DMS79 (cell line): ENCODE measurements at places on chromosomes 13 and 19.

DNA sequence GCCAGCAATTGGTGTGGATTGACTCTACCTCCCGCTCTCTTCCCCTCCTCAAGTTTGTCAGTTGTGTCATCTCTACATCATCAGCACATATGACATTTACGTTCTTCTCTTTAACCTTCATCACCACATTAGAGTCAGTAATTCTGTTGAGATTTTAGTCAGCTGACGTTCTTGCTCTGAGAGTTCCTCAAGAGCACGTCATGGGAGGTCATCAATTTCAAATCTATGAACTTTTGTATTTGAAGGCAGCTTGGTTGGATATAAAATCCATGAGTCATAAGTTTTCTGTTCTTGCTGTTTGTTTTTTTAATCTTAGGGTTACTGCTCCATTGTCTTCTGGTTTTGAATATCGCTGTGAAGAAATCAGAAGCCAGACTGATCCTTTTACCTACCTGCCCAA lies 21.8 kb upstream of the ARGLU1 start:
- no peak for DNase-seq

- DNase-seq: no peak
Observed at GRCh38 chr13:104442536-104442935, 1376.3 kb upstream of the SLC10A2 start.

GRCh38 chr19:11252665-11253355 lies 9.5 kb downstream of the DOCK6 start:
- DNase-seq: no peak

GRCh38 chr19:21765151-21765550 lies 2.2 kb downstream of the ZNF100 start:
- peak; percentile 7 for DNase-seq

DNA sequence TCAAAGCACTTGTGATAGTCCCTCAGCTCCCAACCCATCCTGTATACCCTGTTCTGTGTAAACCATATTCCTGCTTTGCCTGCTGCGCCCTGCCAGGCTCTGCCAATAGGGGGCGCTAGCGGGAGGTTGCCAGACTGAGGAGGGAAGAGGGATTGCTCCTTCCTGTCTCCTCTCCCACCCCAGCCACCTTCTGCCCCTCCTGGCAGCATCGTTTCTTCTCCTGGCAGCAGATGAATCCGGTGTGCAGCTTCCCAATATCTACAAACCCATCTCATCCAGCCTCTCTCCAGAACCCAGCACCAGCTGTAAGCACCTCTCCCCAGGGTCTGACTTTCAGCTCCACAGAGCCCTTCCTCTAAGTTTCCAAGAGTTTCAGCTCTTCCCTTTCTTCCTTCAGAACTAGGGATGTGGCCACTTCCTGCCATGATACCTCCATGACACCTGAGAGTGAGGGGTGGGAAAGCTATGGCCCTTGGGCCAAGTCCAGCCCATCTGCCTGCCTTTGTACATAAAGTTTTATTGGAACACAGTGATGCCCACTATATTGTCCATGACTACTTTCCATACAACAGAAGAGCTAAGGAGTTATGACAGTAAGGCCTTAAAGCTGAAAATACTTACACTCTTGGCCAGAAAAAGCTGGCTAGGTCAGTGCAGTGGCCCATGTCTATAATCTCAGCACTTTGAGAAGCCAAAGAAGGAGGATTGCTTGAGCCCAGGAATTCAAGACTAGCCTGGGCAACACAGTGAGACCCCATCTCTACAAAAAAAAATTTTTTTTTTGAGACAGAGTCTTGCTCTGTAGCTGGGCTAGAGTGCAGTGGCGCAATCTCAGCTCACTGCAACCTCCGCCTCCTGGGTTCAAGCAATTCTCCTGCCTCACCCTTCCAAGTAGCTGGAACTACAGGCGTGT lies 34.5 kb upstream of the ATP1A3 start:
- no peak for DNase-seq

DNA sequence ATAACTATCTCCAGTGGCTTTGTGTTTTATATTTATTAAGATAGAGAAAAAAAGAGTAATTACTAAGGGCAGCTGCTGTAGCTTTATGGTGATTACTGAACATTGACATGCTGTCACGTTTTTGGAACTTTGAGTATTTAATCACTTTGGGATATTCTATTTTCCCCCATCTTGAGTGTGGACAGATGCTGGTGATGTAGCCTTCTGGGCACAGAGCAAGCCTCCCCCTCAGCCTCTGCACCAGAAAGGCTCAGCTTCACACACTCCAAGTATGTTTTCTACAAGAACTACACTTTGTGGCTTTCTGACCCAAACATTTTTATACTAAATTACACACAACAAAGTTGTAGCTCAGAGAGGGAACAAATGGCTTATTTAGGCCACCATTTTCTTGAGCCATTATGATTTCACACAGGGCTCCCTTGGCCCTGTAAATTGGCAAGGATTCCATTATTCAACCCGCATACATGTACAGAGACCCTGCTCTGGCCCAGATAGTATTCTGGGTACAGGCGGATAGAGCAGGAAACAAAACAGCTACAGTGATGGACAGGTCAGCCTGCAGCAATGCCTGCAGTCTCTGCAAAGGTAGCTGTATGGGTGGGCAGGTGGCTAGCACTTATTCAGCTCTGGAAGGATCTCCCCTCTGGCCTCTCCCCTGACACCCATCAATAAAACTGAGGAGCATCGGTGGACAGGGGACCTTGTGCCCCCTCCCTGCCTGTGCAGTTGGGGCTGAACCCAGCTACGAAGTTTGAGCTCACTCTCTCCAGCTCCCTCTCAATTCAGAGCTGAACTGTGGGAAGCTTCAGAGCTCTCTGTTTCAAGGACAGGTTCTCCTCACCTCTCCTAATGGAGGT lies 1.3 kb downstream of the ALOX5AP start:
- no peak for DNase-seq

DNA sequence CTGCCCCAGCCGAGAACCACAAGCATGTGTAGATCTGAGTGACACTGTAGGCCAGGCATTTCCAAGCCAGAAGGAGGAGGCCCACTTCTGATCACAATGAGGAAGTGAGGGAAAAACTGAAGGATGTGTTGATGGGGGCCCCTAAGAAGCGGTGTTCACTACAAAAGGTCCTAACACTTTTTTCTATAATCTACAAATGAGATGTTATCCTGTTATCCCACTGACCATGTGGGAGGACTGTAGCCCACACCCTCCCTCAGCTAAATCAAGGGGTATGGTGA lies 99.0 kb upstream of the MCF2L start:
- no peak for DNase-seq

- no peak for DNase-seq
Observed at GRCh38 chr19:5255602-5256231, 84.9 kb downstream of the PTPRS start.

- no peak for DNase-seq
Observed at GRCh38 chr13:79631051-79631659, 150.2 kb downstream of the NDFIP2 start.

- no peak for DNase-seq
Observed at GRCh38 chr13:37456506-37456905, 142.1 kb downstream of the POSTN start.

- DNase-seq: no peak
Observed at GRCh38 chr19:10535613-10536012, 8.1 kb upstream of the ATG4D start.

DNA sequence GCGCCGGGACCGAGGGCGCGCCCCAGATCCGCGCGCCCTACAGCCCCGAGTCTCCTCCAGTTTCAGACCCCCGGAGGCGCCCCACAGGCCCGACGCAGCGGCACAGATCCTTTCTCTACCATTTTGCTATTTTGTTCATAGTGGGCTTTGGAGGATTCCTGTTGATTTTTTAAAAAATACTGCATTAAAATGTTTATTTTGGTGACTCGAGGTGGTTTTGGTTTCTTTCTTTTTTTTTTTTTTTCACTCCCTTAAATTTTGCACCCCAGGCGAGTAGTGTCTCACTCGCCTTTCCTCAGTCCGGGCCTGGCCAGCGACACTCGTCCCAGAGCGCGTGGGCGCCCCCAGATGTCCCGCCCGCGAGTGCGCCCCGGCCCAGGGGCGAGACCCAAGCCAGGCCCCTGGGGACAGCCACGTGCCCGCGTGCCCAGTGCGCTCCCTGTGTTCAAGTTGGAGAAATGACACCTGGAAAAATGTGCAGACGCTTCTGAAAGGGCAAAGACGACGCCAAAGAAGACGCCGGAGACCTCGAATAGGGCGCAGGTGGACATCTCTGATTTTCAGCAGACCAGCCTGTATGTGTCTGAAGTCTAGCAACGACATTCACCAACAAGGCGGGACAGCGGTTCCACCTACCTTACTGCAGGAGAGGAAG lies 471 bp upstream of the INSR start:
- DNase-seq: peak; percentile 59

- no peak for DNase-seq
Observed at GRCh38 chr19:8468761-8469373, 24.1 kb downstream of the HNRNPM start.

DNA sequence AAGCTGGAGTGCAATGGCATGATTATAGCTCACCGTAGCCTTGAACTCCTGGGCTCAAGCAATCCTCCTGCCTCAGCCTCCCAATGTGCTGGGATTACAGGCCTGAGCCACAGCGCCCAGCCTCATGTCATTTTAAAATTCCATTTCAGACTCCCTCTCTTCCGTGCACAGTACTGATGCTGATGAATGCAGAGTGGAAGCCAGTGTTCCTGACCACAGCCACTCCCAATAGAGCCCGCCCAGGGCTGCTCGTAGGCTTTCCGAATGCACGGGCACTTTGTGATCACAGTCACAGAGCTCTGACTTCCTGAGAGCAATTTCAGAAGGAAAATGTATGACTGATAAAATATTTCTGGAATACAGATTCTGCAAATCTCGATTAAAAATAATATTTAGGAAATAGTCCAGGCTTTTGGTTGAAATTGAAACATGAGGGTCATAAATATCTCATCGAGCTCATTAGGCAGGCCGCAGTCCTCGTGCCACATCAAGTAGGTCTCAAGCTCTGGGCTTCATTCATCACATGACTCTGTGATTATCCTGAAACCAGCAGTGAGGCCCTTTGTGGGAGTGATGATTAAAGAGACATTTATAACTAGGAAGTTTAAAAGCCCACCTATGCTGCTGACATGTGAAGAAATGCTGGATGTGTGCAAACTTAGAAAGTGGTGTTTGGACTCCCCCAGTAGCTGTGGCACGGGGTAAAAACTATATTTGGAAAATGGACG lies 38.9 kb upstream of the AMER2 start:
- no peak for DNase-seq

DNA sequence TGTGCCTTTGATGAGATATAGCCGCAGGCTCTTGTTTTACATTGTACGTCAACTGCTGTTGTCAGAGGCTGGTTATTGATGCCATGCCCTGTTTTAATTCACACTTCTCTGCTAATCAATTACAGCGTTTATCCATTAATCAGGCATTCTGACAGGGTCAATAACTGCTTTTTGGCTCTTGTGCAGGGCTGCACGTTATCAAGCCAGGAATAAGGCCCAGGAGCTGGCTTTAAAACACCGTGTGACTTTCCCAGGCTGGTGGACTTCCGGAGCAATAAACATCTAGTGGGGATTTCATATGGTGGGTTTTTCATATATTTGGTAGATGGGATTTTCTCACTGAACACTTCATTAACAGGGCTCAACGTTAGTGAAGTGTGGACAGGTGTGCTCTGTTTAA lies 221.7 kb downstream of the TM9SF2 start:
- no peak for DNase-seq

DNA sequence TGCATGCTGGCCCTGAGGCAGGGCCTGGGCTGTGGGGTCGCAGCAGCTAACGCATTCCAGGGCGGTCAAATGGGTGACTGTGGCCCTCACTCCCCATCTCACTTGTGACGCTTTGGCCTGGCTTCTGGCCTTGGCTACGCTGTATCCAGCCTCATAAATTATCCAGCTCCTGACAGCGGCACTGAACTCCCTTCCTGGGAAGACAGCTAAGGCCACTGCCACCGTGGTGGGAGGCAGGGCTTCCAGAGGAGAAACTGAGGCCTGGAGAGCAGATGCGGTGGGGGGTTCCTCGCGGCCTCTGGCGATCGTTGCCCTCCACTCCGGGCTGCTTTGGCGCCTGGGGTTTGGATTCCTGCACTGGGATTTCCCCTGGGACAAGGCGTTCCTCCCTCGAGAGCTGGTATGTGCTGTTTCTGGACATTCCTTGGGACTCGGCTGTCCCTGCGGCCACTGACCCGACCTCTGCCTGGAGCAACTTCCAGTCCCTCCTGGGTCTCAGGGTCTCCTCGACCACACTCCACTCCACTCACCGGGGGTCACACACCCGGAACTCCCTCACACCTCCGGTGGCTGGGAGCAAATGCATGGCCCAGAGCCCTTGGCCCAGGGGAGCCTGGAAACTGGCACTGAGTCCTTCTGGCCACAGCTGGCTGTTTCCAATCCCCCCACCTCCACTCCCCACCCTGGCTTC lies 3.4 kb downstream of the TBXA2R start:
- DNase-seq: no peak

DNA sequence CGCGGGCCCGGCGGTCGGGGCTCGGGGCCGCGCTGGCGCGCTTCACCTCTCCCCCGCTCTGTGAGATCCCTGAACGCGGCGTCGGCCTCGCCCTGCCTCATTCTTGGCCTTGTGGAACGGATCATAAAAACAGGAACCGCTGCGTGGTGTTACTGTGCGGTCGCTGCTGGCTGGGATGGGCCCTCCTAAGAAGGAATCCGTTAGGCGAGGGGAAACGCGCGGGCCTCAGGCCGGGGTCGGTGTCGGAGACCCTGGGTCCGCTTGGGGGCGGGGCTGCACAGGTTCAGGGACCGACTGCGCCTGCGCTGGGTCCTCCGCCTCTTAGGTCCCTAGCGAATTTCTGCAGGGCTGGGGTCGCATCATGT lies 381 bp downstream of the CKAP2 start:
- peak; percentile 22 for DNase-seq

- DNase-seq: no peak
Observed at GRCh38 chr19:49591731-49592485, 926 bp downstream of the PRR12 start.

GRCh38 chr13:71962735-71963134 lies 95.7 kb upstream of the DACH1 start:
- DNase-seq: no peak

GRCh38 chr19:1241417-1242095 lies at the start of gene ATP5F1D:
ATP5F1D (plus strand) TSS chr19:1241751; CDS start chr19:1241851, 100 bp downstream.
- DNase-seq: peak; percentile 90

DNA sequence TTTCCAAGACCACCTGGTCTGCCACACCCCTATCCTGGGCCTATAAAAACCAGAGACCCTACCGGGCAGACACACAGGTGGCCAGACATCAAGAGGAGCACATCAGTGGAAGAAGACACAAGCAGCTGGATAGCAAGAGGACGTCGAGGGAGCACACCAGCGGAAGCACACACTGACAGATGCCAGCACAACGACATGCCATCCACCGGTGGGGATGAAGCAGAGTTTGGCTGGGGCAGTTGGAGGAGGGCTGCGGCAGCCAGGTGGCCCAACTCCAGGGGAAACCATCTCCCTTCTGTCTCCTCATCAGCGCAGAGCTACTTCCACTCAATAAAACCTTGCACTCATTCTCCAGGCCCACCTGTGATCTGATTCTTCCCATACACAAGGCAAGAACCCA lies 200.6 kb downstream of the PCDH17 start:
- no peak for DNase-seq
